CD4-positive, alpha-beta T cell treated with Interleukin-1 beta for 1 hour (primary cell): ENCODE measurements at places on chromosomes 1 and 21.
A peak's percentile ranks its signal among the peaks of the same experiment; 100 is the strongest.

DNA sequence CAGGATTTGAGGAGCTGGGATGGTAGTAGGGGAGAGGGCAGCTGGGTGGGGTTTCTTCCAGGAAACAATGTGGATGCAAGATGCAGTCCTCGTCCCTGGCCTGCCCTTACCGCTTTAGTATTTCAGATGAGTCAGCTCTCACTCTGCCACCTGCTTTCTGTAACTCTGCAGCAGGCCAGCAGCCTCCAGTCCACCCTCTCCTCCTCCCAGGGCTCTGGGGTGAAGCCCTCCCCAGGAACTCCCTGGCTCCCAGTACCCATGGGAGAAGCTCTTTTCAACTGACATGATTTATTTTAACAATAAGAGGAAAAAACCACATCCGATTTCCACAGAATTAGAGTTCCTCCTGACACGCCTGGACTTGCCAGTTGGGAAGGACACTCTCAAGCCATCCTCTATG lies 39.0 kb upstream of the IL20 start:
- no peak for DNase-seq

- DNase-seq = no peak
Measured at GRCh38 chr1:239112101-239112935, 274.1 kb upstream of the CHRM3 start.

GRCh38 chr1:175208773-175209492 lies 16.4 kb upstream of the KIAA0040 start:
- peak; percentile 53 for DNase-seq

DNA sequence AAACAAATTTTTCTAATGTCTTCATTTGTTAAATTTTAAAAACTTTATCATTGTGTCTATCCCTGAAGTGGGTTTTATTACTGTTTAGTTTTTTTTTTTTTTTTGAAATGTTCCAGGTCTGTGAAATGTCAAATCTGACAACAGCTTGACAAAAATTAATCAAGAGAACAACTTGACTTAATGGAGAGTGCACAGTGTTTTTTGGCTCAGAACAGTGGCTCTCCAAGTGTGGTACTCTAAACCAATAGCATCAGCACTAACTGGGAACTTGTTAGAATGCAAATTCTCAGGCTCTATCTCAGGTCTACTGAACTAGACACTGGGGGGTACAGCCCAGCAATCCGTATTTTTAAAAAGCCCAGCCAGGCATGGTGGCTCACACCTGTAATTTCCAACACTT lies 49.2 kb downstream of the ATP1B1 start:
- DNase-seq = no peak

DNA sequence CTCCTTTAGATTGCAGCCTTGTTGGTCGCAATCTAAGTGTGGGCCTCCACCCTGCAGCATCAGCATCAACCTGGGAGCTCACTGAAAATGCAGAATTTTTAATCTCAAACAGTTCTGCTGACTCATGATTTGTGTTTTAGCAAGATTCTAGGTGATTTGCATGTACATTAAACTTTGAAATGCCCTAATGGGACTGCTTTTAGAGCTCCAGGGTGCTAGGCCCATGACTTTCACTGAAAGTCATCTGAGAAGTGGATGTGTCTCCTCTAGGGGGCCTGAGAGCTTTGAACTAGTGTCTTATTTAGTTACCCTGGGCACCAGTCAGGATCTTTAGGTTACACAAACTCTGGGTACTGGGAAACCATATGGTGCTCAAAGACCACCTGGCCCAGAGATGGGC lies 9.0 kb downstream of the TRIM67 start:
- no peak for DNase-seq

- no peak for DNase-seq
Measured at GRCh38 chr21:46098303-46099141, 610 bp downstream of the COL6A2 start.

- DNase-seq = no peak
Measured at GRCh38 chr1:30536530-30536929, 186.9 kb downstream of the MATN1 start.

DNA sequence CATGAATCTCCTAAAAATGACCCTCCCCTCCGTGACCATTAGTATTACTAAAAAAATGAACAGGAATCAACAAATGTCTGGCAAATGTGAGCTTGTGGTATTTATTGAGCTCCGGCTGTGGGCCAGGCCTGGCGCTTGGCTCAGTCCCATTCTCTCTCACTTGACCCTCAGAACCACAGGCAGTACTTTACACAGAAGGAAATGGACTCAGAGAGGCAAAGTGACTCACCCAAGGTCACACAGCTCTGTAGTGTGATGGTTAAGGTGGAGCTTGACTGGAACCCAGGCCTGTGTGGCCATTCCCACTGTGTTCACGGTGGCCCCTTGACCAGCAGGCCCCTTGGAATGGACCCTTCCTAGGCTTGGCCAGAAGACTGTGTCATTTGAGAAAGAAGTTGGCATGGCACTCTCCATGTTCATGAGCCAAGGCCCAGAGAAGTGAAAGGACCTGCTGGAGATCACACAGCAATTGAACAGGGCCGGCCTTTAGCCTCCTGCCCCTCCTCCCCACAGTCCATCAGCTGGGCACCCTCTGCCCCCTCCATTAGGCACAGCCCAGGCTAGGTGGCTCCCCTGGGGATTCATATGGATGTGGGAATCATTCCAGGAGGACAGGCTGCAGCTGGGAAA lies 32.1 kb downstream of the FAM151A start:
- DNase-seq = no peak

DNA sequence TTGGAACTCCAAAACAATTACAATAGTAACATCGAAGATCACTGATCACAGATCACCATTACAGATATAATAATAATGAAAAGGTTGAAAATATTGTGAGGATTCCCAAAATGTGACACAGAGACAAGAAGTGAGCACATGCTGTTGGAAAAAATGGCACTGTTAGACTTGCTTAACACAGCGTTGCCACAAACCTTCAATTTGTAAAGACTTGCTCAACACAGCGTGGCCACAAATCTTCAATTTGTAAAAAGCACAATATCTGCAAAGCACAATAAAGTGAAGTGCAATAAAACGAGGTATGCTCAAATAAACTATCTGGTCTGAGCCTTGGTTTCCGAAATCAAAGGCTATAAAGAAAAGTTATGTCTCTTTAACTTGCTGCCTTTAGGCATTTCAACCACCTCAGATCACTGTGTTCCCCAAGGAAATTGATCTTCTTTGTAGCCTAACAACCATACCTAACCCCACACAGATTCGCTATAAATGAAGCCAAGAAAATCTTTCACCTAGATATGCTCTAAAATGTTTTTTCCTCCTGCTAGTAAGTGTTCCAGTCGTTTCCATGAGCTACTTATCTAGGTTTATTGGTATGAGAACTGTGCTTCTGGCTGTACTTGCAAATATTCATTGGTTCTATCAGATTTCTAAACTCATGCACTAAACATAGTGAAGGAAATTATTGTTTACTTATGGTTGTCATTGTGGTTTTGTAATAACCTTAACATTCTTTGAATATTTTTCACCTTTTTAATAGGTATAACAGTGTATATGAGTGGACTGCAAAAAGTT lies 13.1 kb upstream of the LPGAT1 start:
- DNase-seq = no peak

DNA sequence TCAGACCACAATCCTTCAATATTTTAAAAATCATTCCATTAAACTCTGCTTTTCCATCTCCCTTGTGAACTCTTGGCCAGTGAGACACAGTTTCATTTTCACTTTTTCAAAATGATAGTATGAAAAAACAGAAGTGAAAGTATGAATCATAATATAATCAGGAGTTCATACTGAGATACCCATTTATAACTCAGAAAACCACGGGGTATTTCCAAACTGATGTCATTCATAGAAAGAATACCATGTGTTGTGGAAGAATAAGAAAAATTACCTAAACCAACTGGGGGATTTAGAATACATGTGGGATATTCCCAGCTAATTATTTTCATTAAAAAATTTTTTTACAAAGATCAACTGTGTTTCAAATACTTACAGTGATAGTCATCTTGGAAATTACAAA lies 149.9 kb downstream of the MRPL39 start:
- peak; percentile 72 for DNase-seq

DNA sequence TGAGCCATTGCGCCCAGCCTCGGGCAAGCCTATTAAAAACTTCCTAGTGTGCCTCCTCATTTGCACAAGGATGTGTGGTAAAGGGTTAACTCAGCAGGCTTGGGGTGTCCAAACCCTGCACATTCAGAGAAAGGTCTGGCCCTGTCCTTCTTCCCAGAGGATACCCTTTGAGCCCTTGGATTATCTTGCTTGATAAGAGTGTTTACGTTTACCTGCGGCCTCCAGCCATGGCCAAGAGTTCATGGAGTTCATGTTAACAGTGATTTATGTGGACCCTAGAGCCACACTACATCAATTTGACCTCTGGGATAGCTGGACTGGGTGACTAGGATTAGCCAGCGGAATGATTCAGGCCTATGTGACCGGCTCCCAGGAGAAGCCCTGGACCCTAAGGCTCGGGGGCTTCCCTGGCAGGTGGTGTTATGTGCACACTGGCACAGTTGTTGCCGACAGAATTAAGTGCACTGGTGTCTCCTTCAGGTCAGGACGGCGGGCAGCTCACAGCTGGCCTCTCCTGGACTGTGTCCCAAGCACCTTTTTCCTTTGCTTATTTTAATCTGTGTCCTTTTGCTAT lies 7.7 kb upstream of the TCP10L start:
- DNase-seq = no peak

GRCh38 chr1:171174560-171175294 lies 10.4 kb upstream of the FMO2 start:
- no peak for DNase-seq

GRCh38 chr1:3065797-3066196 lies 3.2 kb upstream of the PRDM16 start:
- no peak for DNase-seq

DNA sequence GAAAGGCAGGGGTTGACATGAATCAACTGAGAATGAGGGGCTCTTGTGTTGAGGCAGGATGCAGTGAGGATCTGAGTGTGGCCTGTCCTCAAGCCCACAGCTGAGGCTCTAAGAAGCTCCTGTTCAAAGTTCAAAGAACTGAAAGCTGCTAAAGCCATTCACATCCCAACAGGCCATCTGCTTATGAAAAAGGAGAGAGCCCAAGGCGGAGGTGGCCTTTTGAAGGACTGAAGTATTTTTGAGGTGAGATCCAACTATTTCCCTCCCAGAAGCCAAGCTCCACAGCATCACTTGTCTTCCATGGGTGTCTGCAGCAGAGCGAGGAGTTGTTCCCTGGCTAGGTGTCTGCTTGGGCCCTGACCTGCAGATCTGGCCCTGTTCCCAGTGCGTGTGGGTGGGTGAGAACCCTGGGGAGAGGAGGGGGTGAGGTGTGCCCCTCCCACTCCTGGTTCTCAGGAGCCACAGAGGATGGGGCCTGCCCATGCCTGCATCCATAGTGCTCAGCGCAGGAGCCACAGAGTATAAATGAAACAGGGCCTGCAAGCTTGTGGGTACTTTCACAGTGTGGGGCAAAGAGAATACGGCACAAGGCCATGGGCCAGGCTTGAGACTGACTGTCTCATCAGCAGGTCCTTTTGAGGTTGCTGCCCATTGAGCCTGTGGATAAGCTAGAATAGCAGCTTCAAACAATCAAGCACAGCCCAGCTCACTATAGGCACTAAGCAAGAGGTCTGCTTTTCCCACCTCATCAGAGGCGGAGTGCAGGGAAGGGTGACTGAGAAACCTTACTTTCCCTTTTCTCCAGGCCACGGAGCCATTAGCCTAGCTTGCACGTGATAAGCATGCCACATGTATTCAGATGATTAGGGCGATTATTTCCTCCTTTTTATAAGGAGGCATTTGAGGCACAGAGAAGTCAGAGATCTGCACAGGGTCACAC lies 15.7 kb downstream of the REG4 start:
- no peak for DNase-seq

DNA sequence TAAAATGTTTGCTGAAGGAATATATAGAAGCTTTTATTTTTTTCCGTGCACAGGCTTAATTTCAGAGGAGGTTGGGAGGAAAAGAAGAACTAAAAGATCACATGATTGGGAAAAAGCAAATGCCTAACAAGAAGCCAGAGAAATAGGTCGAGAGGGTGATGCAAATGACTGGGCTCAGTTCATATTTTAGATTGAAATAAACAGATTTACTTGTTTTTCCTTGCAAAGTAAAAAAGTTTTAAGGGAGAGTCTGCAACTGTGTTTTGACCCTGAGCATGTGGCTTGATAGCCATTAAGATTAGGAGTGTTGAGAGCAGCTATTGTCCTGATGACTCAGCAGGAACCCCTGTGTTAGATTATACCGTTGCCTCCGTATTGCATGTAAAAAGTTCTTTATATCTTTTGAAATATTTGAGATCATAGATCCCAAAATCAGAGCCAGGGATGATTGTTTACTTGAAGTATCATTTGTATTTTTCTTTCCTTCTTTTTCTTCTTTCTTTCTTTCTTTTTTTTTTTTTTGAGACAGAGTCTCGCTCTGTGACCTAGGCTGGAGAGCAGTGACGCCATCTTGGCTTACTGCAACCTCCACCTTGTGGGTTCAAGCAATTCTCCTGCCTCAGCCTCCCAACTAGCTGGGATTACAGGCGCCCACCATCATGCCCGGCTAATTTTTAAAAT lies 20.2 kb downstream of the CLIC4 start:
- no peak for DNase-seq

- no peak for DNase-seq
Measured at GRCh38 chr1:4724695-4725250, 70.4 kb downstream of the AJAP1 start.

GRCh38 chr1:58293388-58293787 lies 253.1 kb downstream of the OMA1 start:
- no peak for DNase-seq

DNA sequence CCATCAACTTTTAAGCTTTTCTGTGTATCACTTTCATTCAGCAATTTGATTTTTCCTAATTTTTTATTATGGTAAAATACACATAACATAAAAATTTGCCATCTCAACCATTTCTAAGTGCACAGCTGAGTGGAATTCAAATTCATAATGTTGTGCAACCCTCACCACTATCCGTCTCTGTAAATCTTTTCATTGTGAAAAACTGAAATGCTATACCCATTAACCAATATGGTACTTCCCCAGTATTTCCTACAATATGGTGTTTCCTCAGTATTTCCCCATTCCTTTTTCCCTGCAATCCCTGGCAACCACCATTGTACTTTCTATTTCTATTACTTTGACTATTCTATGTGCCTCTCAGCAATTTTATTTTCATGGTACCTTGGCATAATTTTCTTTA lies 6.8 kb downstream of the STPG1 start:
- DNase-seq = no peak

- DNase-seq = no peak
Measured at GRCh38 chr21:38486221-38486620, 12.1 kb downstream of the ERG start.

- no peak for DNase-seq
Measured at GRCh38 chr1:204731509-204731908, 46.0 kb upstream of the LRRN2 start.

DNA sequence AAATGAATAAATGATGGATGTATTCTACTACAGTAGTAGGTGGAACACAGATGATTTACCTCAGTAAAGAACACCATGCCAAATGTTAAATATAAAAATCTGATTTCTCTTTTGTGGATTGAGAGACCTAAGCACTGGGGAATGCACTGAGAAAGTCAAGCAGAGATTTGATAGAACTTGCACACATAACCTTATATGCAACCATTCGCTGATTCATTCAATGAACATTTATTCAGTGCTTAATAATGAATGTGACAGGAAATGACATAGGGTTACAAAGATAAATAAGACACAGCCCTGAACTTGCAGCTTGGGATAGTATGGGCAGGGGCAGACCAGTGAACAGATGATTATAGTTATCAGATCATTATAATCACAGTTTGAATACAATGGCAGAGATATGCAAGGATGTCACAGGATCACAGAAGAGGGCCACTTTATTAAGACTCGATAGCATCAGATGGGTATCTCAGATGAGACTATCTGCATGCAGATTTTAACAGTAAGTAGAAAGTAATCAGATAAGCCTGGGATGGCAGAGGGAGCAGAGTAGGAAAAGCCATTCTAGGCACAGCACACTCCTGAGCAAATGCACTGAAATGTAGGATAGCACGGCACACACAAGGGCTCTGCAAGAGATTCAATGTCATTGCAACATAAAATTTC lies 169.4 kb downstream of the ASTN1 start:
- no peak for DNase-seq
